ENCODE measurements at places on chromosomes 5 and 9.

GRCh38 chr9:128420060-128420650 lies 502 bp upstream of the CERCAM start:
- peak; percentile 81 for DNase-seq

DNA sequence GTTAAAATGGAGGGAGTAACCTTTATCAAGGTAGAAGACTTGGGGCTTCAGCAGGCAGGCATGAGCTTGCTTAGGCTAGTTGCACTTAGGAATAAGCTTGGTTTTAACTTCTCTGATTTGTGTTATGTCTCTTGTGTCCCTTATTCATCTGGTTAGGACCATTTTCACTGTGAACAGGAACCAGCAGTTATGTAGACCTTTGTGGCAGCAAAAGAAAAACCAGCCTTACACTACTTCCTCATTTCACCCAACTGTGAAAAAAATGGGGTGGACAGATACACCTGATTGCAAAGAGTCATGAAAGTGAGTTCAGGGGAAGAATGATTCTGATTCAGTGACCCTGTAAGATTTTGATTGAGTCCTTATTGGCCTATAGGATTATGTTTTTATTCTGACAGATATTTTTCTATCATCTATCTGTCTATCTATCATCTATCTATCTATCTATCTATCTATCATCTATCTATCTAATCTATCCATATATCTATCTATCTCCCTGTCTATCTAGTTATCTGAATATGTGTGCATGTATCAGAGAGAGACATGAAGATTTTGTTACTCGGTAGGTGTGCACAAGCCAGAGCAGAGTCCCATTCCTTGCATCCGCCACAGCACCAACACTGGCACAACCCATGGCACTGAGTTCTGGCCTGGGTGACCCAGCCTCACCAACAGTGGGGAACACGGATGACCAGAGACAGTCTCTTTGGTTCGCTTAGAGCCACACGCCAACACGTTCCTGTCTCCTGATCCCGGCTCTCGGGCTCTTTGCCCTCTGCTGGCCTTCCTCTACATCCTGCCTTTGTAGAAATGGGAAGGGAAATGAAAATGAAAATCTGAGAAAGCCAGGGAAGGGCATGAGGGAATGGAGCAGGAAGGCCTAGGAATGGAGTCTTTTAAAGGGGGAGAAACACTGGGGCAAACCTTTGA lies 1.3 kb upstream of the ZNF366 start:
- peak; percentile 66 for DNase-seq

GRCh38 chr9:98326459-98327248 lies 71.2 kb upstream of the TBC1D2 start:
- DNase-seq, result no peak

GRCh38 chr5:90519081-90519480 lies 10.3 kb downstream of the LYSMD3 start:
- no peak for DNase-seq

DNA sequence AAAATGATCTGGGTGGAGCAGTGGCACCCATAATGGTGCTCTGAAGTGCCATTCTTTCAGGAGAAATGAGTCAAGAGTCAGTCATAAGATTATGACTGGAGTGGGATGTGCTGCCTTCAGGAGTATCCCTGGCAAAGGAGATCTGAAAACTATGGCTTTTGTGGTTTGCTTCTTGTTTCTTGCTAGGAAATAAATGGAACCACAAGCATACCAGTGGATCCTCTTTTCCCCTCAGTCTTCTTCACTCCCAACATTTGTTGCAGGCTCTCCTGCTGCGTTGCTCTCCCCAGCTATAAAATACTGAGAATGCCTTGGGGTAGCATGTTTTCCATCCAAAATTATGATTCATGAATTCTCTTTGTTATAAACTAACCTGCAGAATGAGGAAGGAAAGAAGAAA lies 199.1 kb downstream of the NNT start:
- DNase-seq, result no peak

DNA sequence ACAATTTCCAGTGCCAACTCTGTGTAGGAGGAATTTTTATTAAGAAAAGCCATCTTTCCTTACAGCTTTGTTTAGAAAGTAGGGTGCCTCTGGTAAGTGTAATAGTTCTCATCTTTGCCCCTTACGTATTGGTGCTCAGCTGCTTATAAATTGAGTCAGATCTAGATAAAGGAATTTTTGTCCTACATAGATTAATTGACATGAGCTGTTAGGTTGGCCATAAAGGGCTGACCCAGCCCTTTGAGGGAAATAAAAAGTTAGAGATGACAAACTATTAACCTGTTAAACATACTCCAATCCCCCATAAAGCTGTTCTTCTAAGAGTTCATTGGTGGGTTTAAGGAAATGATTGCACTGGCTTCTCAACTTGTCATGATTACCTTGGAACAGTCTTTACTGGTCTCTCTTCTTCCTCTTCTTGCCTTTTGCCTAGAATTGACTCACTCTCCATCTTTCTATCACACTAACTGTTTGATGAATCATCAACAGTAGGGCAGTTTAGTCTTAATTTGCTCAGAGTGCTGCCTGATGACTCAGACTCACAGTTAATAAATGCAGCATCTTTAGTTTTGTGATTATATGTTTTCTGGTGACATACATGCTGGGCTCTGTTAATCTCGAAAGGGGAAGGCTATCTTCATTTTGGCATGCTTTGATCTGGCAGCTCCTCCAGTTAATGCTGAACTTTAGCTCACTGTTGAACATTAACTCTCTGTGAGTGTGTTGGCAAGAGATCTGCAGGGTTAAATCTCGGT lies 51.7 kb downstream of the ARHGAP26 start:
- DNase-seq, result no peak

- DNase-seq, result no peak
Observed at GRCh38 chr9:131577005-131578000, 32.0 kb downstream of the PRRT1B start.

DNA sequence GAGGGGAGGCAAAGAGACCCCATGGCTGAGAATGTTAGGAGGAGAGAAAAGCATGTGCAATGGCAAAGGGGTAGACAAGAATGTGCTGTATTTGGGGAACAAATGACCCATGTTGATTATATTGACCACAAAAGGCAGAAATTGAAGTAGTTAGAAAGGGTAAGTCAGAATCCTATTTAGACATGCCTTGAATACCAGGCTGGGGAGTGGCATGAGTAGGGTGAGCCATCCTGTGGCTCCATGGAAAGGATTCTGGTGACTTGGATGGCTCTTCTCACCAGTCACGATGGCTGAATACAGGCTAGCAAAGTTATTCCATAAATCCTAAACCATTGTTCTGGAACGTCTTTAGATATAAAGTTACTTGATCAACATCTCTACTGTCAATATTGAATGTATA lies 73.4 kb upstream of the MEF2C start:
- no peak for DNase-seq

GRCh38 chr5:103014983-103015382 lies 105.0 kb downstream of the GIN1 start:
- no peak for DNase-seq

DNA sequence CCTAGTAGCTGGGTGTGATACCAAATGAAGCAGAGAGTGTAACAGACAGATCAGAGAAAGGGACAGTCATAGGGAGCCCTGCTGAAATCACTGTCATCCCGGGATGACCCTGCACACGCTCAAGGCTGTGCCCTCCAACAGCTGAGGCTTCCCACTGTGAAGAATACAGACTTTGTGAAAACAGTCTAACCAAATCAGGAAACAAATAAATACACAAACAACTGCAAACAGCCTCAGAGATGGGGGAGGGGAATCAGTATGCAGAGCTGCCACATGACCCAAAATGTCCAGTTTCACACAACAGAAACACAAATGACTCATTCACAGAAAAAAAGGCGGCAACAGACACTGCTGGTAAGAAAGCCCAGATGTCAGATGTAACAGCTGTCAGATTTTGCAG lies 101.9 kb downstream of the ADAMTS2 start:
- no peak for DNase-seq

DNA sequence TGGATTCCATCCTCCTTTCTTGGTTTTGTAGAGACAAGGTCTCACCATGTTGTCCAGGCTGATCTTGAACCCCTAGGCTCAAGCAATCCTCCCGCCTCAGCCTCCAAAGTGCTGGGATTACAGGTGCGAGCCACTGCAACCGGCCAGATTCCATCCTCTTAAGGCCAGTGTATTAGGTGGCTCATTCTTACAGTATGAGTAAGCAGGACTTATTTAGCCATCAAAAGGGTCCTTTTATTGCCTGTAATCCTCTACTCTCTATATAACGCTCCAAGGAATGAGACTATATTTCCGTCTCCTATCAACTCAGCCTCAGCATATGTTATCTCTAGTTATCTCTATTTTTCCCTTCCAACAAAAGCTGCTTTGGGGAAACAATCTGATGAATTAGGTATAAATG lies 3.0 kb upstream of the ERBIN start:
- DNase-seq, result no peak

- no peak for DNase-seq
Observed at GRCh38 chr5:147560718-147561331, 51.0 kb upstream of the DPYSL3 start.

GRCh38 chr9:84823421-84824271 lies 154.1 kb downstream of the NTRK2 start:
- DNase-seq, result no peak

- DNase-seq, result no peak
Observed at GRCh38 chr5:149271195-149271715, 404 bp upstream of the AFAP1L1 start.

GRCh38 chr5:1519631-1520210 lies 4.0 kb downstream of the LPCAT1 start:
- no peak for DNase-seq

DNA sequence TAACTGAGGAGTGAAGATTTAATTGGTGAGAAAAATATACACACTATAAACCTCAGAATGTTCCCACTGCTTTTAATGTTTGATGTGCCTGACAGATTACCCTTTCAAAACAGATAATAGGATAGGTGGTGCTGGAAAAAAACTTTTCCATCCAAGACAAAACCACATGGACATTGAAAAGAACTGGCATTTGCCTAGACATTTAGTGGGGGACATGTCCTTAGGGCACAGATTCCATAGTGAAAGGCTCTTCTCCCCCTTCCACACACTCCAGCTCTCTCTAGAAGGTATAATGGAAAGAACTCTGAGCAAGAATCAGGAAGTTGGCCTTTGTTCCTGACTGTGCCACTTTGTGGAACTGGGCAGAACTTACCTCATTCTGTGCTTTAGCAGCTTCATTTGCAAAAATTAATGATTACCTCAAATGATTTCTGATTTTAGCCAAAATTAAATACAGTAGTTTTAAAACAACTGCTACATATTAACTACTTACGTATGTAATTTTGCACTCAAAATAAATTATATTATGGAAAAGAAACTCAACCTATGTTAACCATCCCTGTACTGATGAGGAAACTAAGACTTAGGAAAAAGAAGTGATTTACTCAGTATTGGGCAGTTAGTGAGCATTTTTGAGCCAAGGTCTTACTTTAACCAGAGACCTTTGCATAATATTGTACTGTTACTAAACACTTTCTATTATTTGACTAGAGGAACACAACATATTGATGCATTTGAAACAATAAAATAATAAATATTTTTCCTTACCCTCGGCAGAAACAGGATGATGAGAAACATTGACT lies 43.3 kb downstream of the TMC1 start:
- DNase-seq, result no peak

DNA sequence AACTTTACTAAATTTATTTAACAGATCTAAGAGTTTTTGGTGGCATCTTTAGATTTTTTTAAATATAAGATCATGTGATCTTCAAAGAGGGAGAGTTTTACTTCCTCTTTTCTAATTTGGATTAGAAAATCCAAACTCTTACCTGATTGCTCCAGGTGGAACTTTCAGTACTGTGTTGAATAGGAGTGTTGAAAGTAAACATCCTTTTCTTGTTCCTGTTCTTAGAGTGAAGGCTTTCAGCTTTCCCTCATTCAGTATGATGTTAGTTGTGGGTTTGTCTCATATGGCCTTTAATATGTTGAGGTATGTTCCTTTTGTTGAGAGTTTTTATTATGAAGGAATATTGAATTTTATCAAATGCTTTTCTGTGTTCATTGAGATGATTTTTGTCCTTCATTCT lies 650.0 kb upstream of the SGCD start:
- peak; percentile 1 for DNase-seq

GRCh38 chr5:160245506-160246086 lies 16.3 kb downstream of the FABP6 start:
- no peak for DNase-seq

DNA sequence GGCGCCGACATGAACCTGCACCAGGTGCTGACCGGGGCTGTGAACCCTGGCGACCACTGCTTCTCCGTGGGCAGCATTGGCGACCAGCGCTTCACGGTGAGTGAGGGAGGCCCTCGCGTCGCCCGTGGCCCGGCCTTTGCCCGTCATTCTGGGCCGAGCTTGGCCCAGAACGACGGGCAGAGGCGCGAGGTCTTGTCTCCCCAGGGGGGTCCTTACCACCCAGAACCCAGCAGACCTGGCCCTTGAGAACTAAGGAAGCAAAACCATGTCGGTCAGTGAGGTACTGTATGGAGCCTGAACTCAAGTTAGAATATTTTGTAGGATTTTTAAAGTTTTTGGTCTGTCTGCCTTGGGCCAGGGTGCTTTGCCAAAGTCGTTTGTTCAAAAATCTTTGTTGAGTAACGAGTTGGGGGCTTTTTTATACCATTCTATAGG lies 691 bp downstream of the DMXL1 start:
- DNase-seq, result no peak

GRCh38 chr9:136545965-136546696 lies at the start of gene NOTCH1:
Gene NOTCH1, minus strand, starts transcription at chr9:136546048. Its CDS starts 262 bp downstream, at chr9:136545786.
- DNase-seq, result peak; percentile 98

DNA sequence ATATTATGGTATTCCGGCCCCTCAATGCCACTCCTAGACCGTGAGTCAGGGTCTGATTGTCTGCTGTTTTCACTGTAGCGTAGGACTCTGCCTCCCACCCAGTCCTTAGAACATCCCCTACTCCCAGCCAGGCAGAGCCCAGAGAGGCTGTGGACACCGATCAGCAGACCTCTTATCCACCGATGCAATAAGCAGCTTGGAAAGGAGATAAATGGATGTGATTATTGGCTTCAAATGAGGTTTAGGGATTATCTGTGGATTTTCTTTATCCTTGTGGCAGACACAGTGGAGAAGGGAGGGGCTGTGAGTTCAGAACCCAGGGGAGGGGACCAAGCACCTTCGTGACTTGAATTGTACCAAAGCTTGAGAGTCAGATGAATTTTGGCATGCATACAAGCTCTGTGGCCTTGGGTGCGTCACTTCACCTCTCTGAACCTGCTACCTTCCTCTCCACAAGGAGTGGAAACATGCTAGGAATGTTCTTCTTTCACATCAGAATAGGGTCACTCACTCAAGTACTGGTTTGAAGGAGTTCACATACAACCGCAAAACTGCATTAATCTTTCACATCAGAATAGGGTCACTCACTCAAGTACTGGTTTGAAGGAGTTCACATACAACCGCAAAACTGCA lies 83.1 kb upstream of the CPLX2 start:
- no peak for DNase-seq

GRCh38 chr5:173334808-173335207 lies 6.6 kb upstream of the STC2 start:
- DNase-seq, result no peak

- DNase-seq, result no peak
Observed at GRCh38 chr9:2023042-2023441, 7.9 kb downstream of the SMARCA2 start.

DNA sequence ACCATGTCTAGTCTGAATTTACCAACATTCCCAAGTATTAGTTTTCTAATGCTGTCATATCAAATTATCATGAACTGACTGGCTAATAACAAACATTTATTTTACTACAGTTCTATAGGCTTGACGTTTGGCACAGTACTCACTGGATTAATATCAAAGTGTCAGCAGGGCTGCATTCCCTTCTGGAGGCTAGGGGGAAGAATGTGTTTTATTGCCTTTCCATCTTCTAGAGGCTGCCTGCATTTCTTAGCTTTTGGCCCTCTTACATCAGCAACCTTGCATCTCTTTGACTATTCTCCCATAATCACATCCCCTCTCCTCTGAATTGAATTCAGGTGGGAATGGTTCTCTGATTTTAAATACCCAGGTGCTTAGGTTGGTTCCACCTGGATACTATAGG lies 84.7 kb downstream of the EDIL3 start:
- no peak for DNase-seq

Measured in GM06990 (cell line).